EH (cell line): ENCODE measurements at places on chromosomes 4 and X.

DNA sequence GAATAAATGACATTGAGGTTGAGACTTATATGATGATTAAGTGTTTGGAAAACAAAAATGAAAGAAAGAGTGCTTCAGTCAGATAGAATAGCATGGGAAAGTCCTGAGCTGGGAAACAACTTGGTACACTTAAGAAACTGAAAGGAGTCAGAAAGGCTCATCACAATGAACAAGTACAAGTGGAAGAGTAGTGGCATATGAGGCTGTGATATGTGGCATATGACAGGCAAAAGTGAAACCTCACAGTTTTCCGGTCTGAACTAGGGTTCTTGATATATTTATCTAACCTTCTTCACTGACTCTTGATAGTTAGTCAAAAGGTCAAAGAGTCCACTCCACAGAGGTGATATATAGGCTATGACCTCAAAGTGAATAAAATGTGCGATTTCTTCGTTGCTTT is 537.1 kb upstream of the CXorf51A start:
- no peak for DNase-seq

- peak; percentile 91 for DNase-seq
These were observed 72.6 kb downstream of the GATB start for GRCh38 chr4:151688003-151688784.

DNA sequence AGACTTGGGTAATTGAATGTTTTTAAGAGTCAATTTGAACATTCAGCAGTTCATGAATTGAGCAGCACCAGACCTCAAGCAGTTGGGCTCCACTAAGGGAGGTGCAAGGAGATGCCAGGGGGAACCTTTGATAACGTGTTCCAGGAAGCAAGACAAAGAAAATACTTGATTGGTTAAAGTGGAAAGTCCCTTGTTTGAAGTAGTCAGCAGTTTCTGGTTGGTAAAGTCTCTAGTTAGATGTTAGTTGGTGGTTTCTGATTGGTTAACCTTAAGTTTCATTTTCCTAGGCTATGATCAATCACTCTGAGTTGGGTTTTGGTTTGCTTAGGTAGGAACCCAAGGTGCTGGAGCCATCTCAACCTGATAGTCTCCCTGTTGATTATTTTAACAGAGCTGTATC is 4.0 kb downstream of the HERC6 start:
- no peak for DNase-seq

GRCh38 chrX:151726751-151727150 is 7.8 kb upstream of the CNGA2 start:
- DNase-seq, result no peak

DNA sequence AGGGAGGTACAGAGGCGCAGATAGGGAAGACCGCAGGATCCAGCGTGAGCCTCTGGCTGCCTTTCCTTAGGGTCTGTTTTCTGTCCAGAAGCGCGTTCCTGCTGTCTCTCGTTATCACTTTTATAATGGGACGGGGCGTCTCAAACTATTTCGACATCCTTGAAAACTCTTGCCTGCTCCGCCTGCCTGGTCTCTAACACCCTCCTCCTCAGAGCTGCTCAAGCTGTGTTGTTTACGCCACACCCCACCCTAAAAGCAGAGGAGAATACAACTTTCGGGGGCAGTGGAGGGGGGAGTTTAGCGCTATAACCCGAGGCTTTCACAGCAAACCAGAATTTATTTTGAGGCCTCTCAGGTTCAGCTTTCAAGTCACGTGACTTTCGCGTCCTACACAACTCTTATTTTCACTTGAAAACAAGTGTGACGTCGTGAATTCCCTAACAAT is 646 bp upstream of the FAM3A start:
- DNase-seq, result peak; percentile 52

- no peak for DNase-seq
These were observed 67.2 kb downstream of the INPP4B start for GRCh38 chr4:142778900-142779299.

GRCh38 chr4:66569228-66569627 is 898.9 kb upstream of the EPHA5 start:
- DNase-seq, result no peak

- DNase-seq, result peak; percentile 25
These were observed 40.4 kb downstream of the CPEB2 start for GRCh38 chr4:15042529-15043167.

GRCh38 chr4:26071688-26072087 is 157.7 kb downstream of the SMIM20 start:
- DNase-seq, result no peak

DNA sequence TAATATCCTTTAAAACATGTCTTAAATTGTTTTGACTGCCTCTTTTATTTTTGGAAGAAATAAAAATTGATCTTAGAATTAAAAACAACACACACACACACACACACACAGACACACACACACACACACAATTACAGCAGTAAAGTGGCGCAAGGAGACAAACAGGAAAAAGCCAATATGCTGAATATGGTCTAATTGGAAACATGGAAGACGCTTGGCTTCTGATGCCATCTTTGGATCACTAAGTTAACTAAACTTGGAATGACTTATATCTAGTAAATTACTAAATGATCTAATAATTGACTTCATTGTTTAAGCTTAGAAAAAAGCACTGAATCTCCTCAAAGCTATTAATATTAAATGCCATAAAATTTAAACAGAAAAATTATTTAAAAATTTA is 1093.4 kb downstream of the ADGRL3 start:
- DNase-seq, result no peak

DNA sequence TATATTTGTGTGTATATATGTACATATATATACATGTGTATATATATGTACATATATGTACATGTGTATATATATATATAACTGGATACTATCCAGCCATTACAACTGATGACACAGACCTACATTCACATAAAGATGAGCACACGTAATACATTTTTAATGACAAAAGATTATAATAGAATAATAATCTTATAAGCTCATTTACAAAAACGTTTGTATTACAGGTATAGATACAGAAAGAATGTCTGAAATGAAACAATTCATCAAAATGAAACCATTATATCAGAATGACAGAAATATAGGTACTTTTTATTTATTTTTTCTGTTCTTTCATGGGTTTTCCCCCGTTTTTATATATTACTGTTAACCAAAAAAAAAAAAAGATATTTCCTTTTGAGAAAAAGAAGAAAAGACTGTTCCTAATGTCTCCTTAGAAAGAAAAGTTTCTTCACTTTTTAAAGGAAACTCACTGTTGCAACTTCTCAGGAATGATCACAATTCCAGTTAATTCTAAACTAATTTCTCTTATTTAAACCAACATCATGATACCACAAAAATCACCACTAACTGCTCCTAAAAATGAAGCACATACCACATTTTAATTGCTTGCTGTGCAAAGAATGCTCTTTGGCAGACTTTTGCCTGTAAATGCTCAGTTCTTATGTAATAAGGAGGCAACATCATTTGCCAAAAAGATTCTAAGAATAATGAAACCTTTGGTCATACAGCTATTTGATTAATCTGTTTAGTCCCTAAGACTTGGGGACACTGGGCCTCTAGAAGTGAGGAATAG is 18.9 kb downstream of the LEF1 start:
- DNase-seq, result peak; percentile 72

GRCh38 chr4:107131295-107131694 is 95.2 kb upstream of the DKK2 start:
- DNase-seq, result peak; percentile 30

DNA sequence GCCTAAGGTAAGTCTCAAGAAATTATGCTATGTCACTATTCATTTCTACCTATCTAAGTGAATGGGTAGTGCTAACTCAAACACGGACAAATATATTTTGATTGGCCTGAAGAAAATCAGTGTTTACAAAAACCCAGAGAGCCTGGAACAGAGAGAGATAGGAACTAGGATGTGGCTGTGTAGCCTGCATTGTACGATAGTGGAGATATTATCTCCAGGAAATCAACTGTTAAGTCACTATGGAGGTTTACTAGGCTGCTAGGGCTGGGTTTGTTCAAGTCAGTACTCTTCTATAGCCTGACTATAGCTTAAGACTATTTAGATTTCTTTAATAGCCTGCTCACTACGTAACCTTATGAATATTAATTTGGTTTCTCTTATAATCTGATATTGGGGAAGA is 127.9 kb downstream of the TACR3 start:
- DNase-seq, result no peak

DNA sequence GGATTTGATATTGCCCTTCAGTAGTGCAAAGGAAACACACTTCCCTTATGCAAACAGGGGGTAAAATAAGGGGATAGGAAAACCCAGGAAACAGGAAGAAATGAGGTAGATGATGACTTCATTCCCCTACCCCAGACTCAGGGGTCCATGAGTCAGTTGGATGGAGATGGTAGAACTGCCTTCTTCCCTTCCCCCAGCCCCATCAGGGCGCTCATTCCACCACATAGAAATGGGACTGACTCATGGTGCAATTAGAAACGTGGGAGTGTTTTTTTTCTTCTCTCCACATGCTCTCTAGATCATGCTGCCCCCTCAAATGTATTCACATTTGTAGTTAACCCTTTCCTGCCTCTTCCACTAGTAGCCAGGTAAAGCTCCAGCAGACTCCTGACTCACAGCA is 23.1 kb upstream of the ARMCX2 start:
- peak; percentile 59 for DNase-seq

- peak; percentile 66 for DNase-seq
These were observed 110.5 kb downstream of the PCDH18 start for GRCh38 chr4:137421796-137422195.

GRCh38 chr4:76590798-76591281 is 155.8 kb downstream of the SHROOM3 start:
- DNase-seq, result peak; percentile 89

DNA sequence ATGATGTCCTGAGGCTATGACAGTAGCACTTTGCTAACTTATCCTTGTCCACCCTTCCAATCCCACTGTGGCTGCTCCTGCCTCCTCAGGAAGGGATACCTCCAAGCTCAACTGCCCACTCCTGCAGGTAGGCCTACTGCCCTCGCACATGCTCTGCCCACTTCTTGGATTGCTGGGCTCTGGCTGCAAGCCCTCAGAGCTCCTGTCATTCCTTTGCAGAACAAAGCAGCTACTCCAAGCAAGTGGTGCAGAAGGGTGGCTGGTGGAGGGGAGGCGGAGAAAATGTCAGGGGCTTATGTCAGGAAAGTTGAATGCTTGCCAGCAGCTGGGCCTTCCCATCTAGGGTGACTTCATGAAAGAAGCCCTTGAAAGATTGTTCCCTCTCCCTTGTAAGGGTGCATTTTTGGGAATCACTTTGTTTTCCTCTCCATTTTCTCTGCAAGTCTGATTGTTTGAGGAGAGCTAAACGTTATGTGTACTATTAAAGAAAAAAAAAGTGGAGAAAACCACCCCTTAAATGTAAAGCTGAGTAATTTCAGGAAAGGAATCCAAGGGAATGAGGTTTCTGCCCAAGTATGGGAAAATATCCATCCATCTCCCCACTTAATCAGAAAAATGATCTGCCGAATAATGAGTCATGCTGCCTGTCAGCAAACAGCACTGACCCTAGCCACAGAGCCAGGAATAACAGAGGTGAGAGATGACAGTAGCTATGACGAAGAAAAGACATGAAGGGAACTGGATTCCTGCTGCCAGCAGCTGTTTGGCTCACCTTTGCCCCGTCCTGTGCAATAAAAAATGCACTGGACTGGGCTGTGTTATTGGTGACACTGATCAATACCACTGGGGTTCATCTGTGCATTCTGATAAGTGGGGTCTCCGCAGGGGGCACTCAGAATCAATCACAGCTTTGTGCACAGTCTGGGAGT is 102.0 kb downstream of the RTL5 start:
- DNase-seq, result peak; percentile 93

DNA sequence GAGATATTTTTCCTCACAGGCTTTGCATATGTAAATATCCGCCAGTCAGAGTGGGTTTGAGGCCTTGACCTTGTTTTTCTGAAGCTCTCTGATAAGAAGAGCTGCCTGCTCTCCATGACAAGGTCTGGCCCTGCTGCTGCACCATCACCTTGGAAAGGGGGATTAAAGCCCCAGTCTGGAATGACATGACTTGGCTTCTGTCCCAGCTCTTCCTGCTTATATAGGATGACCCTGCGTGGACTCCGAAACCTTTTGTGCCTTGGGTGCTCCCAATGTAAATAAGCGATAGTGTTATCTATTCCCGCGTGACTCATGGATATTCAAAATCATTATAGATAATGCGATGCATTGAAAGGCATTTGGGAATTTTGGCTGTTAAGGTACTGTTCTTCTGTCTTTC is 139.3 kb downstream of the BMPR1B start:
- no peak for DNase-seq

DNA sequence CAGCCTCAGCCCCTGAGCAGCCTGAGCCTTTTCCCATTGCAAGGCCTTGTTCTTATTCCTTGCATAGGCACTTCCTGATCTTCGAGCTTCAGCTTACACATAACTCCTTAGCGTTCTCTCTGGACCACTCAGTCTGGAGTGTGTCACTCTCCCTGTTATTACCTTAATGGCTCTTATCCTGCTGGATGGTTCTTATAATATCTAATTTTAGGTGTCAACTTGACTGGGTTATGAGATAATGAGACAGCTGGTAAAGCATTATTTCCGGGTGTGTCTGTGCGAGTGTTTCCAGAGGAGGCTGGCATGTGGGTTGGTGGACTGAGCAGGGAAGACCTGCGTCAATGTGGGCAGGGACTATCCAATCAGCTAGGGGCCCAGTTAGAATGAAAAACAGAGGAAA is 75.7 kb downstream of the HAUS3 start:
- DNase-seq, result no peak

GRCh38 chrX:19373351-19373891 is 29.7 kb downstream of the PDHA1 start:
- no peak for DNase-seq

- DNase-seq, result peak; percentile 33
These were observed at the start of gene SRPX for GRCh38 chrX:38220415-38221390. TSS of gene SRPX (minus strand) at chrX:38220871. CDS start at chrX:38220792, 79 bp downstream.

DNA sequence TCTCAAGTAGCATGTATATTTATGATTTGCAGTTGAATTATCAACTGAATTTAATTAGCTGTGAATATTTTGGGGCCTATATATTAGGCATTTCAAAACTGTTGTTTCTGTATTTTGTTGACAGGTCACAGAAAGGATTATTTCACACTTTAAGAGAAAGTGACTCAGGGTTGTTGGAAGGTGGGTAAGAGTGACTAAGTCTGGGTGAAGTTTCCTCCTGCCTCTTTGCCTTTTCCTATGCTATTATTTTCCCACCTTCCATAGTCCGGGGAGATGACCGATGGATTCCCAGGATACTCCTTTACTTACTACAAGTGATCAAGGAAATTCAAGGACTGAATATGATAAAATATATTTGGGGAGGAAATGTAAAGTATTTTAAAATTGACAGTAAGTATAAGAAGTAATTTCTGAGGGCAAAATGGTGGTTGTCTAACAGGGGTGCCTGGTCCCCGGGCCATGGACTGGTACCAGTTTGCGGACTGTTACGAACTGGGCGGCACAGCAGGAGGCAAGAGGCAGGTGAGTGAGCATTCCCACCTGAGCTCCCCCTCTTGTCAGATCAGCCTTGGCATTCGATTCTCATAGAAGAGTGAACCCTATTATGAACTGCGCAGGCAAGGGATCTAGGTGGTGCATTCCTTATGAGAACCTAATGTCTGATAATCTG is 175.5 kb upstream of the GPRIN3 start:
- no peak for DNase-seq

DNA sequence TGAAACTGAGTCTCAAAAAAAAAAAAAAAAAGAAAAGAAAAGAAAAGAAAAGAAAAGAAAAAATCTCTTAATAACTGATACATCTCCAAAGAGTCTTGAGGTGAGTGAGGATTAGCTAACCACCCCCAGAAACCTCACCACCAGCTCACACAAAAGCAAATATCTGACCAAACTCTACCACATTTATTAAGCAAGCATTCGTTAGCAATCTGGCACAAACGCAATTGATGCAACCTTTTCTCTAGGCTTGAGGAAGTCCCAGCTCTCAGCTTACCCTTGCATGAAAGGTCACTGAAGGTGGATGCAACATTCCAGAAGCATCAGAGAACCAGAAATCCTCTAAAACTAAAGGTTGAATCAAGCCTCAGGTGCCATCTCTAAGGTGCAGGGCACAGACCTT is 231.9 kb upstream of the BCOR start:
- no peak for DNase-seq
